ENCODE measurements at places on chromosomes 12 and 14.

DNA sequence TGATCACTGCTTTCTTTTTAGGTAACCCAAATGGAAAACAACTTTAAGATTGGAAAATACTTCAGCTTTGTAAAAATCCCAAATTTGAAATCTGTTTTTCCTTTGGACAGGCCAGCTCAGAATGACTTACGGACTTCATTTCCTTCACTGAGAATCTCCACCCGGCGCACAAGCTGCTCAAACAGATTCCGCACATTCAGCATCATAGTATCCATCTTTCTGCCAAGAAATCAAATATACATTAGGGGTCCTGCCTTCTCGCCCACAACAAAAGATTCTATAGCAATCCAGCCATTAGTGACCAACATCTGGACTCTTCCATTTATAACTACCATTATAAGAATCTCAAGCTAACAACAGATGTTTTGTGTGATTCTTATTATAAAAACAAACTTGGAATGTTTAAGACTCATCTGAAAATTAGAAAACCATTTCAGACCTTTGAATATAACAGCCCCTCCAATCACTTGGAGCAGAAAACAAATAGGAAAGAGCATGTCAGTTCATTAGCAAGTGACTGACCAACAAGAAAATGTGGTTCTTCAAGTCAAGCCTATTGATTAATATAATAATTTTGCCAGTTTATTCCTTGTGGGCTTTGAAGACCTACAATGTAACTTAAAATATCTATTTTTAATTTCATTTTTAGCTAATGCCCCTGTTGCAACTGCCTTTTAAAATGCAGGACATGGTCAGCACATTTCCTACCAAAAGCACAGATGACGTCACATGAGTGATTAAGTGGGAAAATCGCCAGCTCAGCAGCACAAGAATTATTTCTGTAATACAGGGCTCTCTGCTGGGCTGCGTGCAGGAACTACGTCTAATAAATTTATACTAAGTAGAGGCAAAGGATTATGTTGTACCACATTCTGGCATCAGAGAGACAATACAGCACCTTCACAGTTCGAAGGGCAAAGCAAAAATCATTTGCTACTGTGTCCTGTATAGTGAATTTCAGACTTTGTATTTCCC lies 8.5 kb downstream of the RACGAP1 start:
- DNase-seq: no peak

- DNase-seq: no peak
Observed at GRCh38 chr14:63726499-63726898, 1.4 kb downstream of the SGPP1 start.

DNA sequence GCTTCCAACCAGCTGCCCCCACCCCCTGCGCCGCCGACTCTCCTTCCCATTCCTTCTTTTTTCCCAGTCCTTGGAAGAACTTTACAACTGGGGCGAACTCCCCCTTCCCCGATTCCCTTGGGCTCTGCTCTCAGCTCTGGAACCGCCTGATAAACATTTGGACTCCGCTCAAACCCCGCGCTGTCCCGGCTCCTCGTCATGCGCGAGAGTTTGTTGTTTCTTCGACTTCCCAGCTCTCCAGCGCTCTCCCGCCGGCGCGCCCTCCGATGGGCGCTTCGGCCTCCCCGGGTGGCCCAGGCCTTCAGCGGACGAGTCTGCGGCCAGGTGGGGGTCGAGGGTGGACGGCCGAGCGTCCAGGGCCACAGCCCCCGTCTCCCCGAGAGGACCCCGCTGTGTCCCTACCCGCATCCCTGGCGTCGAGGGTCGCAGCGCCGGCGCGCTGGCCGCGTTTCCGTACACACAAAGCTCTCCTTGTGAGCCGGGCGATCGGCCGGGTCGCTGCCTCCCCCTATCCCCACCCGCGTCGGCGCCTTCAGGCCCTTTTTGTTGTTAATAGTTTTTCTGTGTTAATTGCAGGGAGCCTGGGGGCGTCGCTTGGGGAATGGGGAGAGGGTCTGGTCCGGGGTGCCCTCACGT lies 847 bp downstream of the MMP14 start:
- peak; percentile 72 for DNase-seq

GRCh38 chr14:34043627-34044372 lies 92.9 kb upstream of the EGLN3 start:
- DNase-seq: peak; percentile 88

DNA sequence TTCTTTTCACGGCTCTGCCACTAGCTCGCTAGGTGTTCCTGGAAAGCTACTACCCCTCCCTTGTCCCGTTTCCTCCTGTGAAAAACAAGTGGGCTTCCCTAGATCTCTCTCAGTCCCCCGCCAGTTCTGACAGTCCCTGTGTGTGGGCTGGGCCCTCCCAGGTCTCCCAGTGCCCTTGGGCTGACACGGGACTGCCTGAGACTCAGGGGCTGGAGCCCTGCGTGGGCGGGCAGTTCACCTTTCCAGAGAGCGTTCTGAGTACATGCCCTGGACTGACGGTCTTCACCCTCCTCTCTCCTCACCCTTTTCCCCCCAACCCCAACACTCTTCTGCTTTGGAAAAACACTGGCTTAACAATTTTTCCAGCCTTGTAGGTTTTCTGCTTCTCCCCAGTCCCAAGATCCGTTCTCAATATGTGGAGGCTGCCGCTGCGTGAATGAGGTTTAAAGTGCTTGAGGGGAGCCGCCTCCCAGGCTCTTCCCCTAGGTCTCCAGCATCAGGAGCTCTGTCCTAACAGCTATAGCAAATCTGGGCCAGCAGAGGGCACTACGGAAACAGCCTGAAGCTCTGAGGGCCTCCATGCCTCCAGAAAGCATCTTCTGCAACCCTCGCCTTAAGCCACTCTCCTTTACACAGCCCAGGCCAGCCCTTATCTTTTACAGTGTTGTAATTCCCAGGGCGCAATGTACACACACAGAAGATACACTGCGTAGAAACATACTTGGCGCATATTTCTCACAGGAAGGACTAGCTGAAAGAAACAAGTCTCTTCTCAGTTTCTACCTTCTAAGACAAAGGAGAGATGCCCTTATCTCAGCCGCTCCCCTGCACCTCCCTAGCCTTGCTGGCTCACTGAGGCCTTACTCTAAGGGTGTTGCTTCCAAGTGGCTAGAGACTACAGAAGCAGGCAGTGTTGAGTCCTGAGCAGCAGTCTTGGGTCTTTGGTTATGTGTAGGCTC lies 10.4 kb upstream of the DCD start:
- DNase-seq: peak; percentile 30

- DNase-seq: no peak
Observed at GRCh38 chr14:77478796-77479195, 19.8 kb downstream of the ISM2 start.

- DNase-seq: no peak
Observed at GRCh38 chr12:67826148-67826547, 163.1 kb upstream of the IFNG-AS1 start.

GRCh38 chr12:9701380-9702154 lies 31.3 kb downstream of the CLECL1 start:
- DNase-seq: no peak

DNA sequence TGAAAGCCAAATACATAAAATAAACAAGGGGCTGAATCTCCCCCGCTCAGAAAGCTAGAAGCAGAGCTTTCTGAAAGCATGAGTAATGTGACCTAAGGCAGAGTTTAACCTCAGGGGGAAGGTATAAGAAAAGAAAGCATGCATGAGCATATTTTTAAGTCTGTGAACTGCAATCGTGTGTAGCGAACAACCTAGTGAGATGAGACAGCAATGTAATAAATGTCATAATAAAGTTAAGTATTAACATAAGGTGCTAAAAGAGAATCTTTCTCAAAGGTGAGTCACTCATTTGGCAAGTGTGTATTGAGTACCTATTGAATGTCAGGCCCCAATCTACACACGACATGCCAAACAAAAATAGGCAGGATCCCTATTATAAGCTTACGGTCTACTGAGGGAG lies 14.2 kb upstream of the WDR20 start:
- no peak for DNase-seq

- no peak for DNase-seq
Observed at GRCh38 chr12:69698054-69698453, 1.0 kb downstream of the BEST3 start.

DNA sequence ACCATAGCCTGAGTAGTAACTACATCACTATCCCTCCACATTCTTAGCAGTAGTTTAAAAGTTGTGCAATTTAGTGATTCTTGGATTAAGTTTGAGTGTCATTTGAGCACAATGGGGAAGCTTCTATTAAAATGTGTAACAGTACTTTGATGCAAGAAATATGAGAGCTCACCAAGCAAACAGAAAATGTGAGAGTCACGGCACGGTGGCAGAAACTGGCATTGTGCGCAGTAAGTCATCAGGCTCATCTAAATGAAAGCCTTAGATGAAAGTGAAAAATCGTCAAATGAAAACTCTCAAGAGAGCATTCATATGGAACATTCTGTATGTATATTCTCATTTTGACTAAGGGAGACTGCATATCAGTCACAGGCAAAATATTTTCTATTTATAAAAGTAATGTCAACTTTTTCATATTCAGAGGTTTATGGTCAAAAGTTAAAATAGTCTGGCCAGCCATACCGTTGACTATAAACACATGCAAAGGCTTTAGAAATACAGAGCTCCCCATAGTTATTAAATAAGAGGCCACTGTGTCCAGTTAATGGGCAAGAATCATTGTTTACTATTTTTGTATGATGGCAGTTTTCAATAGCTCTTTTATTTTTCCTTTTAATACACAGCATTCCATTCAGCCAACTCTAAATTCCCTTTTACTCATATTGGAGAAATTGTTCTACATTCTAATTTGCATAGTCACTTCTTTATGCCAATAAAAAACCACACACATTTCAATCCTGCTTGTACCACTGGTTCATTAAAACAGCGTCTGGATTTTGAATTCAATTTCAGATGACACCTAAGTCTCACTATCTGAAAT lies 167.9 kb downstream of the PRKD1 start:
- no peak for DNase-seq

DNA sequence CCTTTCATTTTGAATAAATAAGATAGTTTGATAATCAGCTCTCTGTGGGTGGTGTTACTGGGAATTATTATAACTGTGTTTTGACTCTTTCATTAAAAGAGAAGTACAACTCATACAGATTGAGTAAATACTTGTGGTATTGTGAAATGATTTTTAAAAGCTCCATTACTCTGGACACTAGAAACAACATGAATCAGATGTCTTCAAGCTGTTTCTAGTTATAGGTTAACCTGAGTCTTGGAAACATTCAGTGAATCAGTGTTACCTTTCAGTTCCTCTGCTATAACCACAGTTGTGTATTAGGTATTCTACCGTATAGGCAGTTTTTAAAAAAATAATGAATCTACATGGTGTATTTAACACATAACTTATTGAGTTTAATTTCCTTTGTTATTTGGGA lies 128.4 kb upstream of the SSTR1 start:
- no peak for DNase-seq

DNA sequence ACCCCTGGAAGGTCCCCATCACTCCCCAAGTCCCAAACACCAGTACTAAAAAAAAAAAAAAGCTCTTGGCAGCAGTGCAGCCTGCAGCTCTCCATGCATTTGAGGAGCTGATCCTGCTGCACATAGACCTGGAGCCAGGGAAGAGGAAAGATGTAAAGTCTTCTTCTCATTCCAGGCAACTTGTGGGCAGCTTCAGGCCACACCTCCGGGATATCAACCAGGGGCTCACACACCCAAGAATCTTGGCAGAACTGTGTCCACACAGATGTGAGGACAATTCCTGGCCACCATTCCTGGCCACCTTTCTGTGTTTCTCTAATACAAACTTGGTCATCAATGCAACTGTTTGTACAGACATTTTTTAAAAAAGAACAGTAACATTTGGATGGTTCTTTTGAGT lies 72.7 kb downstream of the TMEM132C start:
- DNase-seq: no peak

- no peak for DNase-seq
Observed at GRCh38 chr12:13268581-13268980, 72.1 kb downstream of the EMP1 start.

DNA sequence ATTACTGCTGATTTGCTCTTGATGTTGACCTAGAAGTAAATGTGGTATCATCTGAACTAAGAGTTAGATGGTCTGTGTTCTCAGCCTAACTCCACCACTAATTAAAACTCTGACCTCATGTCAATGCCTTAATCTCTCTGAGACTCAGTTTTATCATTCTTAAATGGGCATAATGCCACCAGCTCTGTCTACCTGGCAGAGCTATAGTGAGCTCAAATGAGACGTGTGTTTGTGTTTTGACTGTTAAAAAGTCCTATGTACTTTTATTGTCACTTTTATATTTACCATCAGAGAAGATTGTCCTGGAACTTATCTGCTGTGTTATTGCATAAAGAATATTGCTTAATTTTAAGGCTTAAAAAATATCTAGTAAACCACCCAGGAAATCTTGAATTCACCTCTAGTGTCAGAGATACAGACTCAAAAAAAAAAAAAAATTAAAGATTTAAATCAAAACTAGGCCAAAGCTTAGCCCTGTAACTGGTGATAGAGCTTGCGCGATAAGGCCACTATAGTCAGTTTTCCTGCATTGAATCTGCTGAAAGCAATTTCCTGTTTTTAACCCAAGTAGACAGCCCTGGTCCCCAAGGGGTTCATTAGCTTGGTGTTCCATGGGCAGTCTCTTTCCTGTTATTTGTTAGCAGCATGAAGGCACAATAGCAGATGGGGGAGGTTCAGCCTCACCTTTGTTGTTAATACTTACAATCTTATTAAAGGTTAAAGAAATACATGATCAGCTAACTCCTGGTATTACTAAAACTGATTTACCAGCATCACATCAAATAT lies 261.8 kb downstream of the ATP23 start:
- DNase-seq: no peak

- no peak for DNase-seq
Observed at GRCh38 chr12:96698521-96698920, 208.5 kb upstream of the NEDD1 start.

- DNase-seq: no peak
Observed at GRCh38 chr14:40909906-40910305, 696.8 kb upstream of the LRFN5 start.

GRCh38 chr12:119211884-119212283 lies 33.2 kb downstream of the HSPB8 start:
- no peak for DNase-seq

GRCh38 chr12:73308747-73309146 lies 1036.6 kb downstream of the TRHDE start:
- DNase-seq: peak; percentile 12

GRCh38 chr12:24820872-24821271 lies 128.0 kb downstream of the BCAT1 start:
- DNase-seq: no peak

DNA sequence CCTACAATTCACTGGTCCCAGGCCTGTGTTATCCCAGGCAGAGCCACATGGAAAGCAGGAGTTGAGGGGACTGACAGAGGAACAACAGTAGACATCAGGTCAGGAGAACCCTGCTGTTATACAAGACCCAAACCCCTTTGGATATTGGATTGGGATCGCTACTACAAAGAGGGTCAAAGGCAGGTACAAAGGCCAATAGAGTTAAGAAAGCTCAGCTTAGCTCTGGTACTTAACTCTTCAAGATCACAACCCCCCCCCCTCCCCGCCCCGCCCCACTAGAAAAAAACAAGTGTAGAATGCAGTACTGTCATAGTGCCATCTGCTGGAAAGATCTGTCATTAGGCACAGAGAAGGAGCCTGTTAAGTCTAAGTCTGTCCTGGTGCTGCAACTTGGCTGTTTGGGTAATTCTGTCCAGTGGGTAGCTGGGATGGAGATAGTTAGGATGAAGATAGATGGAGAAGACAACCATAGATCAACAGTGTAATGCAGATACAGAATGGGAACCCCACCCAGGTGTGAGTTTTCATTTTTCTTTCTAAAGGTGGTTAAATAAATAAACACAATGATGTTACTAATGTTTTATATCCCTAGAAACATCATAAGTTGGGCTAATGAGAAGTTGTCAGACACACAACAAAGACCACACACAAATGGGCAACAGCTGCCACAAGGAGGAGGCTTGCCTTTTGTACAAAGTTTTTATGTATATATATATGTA lies 17.2 kb downstream of the REM2 start:
- peak; percentile 68 for DNase-seq

- peak; percentile 65 for DNase-seq
Observed at GRCh38 chr14:32254952-32255679, 52.0 kb upstream of the RNU6-8 start.

All from urothelium cell line (cell line).